Endothelial cell of umbilical vein (primary cell): ENCODE measurements at places on chromosomes 1 and 21. TPM values are rescaled to one million over a fixed set of nuclear protein-coding genes. Genes with fewer than 3 reads are reported as not detected.

DNA sequence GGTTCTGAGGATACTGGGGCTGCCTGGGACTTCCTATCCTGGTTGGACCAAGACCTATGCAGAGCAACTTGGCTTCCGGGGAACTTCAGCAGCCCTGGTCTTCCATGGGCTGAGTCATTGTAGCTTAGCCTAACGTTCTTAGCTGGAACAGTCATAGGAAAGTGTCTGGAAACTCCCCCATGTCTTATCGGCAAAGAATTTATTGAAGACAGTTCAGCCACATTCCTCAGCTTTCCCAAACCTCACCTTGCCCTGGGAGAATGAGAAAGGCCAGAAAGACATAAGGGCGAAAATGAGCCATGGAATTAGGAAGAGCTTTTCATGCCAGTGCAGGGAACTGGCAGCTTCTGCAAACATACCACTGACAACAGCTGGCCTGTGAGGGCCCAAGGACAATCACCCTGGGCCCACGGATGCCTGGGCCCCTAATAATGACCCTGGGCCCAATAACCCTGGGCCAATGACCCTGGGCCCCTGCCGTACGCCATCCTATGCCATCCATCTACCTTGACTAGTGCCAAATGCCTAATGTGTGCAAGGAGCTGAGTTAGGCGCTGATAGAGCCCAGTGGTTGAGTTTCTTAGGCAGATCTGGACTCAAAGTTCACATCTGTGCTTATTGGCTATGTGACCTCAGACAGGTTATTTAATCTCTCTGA is 114.4 kb upstream of the GADD45A start:
- H3K4me1 ChIP-seq, result peaks cover 5% of the 10 kb centered on the region
- no peak overlapping the region for H3K4me3 ChIP-seq
- DNase-seq, result peak; percentile 50

GJA8 gene
- not detected in 2 replicates for polyA plus RNA-seq

HEYL gene
- polyA plus RNA-seq, result not detected in 2 replicates

DNA sequence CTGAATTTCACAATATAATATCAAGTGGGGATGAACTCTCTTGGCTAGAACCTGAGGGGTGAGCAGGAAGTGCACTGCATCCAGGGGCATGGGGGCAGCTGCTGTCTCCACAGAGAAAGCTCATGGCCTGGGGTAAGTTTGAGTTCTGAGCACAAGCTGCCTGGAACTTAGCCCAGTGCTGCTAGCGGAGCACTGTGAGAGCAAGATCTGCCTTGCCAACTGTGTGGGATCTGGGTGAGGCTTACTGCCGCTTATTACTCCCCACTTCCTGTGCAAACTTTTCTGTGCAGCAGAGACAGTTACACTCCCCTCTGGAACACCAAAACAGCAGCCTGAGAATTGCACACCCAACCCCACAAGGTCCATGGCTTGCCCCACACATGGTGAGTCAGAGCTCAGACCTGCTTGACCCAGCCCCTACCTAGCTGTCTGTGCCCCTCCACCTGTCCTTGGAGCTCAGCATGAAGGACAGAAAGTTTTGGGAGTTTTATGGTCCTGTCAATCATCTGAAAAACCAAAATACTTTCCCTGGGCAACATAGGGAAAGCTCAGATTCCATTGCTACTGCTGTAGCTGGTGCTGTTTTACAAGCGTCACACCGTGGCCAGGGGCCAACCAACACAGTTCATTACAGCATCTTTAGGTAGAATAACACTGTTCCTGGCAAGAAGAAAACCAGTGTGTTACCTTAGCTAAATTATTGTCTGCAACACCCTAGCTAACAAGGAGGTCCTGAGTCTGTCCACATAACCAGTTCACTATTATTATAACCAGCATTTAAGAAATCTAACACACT is 762.1 kb upstream of the NEGR1 start:
- H3K36me3 ChIP-seq, result no peaks in the 10 kb centered on the region
- no peaks in the 10 kb centered on the region for H3K4me1 ChIP-seq
- no peak overlapping the region for H3K4me3 ChIP-seq
- DNase-seq, result no peak
- no peak overlapping the region for H3K27ac ChIP-seq

SPRR2G gene
- not detected in 2 replicates for polyA plus RNA-seq

GON4L gene
- 29.5 and 30.5 TPM in 2 replicates for polyA plus RNA-seq

WNT3A gene
- not detected in 2 replicates for polyA plus RNA-seq

ALX3 gene
- not detected in 2 replicates for polyA plus RNA-seq

DDR2 gene
- polyA plus RNA-seq, result 20.0 and 27.8 TPM in 2 replicates

- H3K4me3 ChIP-seq, result no peak overlapping the region
- no peaks in the 10 kb centered on the region for H3K4me1 ChIP-seq
- no peaks in the 10 kb centered on the region for H3K27me3 ChIP-seq
- no peak for DNase-seq
Measured at GRCh38 chr1:235423214-235423652, 56.0 kb downstream of the TBCE start.

DNA sequence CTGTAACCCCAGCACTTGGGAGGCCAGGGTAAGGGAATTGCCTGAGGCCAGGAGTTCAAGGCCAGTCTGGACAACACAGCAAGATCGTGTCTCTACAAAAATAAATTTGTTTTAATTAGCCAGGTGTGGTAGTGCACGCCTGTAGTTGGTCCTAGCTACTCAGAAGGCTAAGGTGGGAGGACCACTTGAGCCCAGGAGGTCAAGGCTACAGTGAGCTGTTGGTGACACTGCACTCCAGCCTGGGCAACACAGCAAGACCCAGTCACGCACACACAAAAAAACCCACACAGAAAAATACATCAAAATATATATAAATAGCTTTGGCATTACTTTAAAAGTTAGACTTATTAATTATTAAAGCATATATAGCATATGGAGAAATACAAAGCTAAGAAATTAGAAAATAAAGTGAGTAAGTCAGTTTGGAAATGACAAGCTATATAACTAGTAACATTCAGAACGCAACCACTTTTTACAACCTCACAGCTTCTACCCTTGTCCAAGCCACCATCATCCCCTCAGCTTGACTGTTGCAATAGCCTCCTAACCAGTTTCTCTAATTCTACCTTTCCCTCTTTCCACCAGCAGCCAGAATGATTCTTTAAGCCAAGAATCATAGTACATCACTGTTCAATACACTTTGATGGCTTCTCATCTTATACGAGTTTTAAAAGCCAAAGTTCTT is 14.5 kb downstream of the PIK3R3 start:
- H3K4me3 ChIP-seq, result no peak overlapping the region
- H3K27ac ChIP-seq, result no peak overlapping the region
- H3K4me1 ChIP-seq, result no peaks in the 10 kb centered on the region
- no peak for DNase-seq

GRCh38 chr1:209207701-209208286 is 375.7 kb upstream of the CAMK1G start:
- H3K36me3 ChIP-seq, result no peaks in the 10 kb centered on the region
- H3K27me3 ChIP-seq, result peaks cover 23% of the 10 kb centered on the region
- H3K4me3 ChIP-seq, result no peak overlapping the region
- H3K4me1 ChIP-seq, result no peaks in the 10 kb centered on the region
- DNase-seq, result peak; percentile 73

DNA sequence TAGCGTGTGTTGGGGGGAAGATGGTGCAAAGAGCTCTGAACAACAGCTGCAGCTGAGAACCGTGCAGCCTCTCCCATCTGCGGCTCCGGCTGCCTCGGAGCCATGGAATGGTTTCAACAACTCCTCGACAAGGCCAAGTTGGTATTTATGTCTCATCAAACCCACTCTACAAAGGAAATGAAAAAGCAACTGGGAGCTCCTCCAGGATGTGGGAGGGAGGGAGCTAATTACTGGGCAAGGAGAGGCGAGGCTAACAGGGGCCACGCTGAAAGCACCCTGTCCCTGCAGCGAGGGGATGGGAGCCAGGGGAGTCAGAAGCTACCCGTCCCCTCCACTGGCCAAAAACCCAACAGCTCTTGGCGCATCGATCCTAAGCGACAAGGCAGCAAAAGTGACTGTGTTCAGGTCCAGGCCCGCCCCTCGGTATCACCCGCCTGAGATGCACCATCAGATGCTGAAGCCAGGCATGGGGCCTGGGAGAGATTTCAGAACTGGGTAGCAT is 63.1 kb downstream of the ACOT7 start:
- peaks cover 2% of the 10 kb centered on the region for H3K36me3 ChIP-seq
- H3K27ac ChIP-seq, result no peak overlapping the region
- no peak for DNase-seq
- H3K27me3 ChIP-seq, result no peaks in the 10 kb centered on the region

SSU72 gene
- 78.2 and 85.9 TPM in 2 replicates for polyA plus RNA-seq

DNA sequence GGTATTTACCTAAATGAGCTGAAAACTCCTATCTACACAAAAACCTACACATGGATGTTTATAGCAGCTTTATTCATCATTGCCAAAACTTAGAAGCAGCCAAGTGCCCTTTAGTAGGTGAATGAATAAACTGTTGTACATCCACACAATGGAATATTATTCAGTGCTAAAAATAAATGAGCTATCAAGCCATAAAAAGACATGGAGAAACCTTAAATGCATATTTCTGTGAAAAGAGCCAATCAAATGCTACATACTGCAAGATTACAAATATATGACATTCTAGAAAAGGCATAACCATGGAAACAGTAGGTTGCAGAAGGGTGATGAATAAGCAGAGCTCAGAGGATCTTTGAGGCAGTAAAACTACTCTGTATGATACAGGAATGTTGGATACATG is 23.3 kb downstream of the ABCB10 start:
- H3K4me3 ChIP-seq, result no peak overlapping the region
- H3K4me1 ChIP-seq, result no peaks in the 10 kb centered on the region
- no peak overlapping the region for H3K27ac ChIP-seq
- H3K36me3 ChIP-seq, result peaks cover 9% of the 10 kb centered on the region
- H3K27me3 ChIP-seq, result no peaks in the 10 kb centered on the region
- DNase-seq, result no peak

SMCP gene
- not detected in 2 replicates for polyA plus RNA-seq

GRCh38 chr1:46503421-46503820 is 13.8 kb downstream of the DMBX1 start:
- H3K36me3 ChIP-seq, result no peaks in the 10 kb centered on the region
- no peak overlapping the region for H3K27ac ChIP-seq
- no peak overlapping the region for H3K4me3 ChIP-seq
- DNase-seq, result no peak
- peaks cover 20% of the 10 kb centered on the region for H3K27me3 ChIP-seq

DNA sequence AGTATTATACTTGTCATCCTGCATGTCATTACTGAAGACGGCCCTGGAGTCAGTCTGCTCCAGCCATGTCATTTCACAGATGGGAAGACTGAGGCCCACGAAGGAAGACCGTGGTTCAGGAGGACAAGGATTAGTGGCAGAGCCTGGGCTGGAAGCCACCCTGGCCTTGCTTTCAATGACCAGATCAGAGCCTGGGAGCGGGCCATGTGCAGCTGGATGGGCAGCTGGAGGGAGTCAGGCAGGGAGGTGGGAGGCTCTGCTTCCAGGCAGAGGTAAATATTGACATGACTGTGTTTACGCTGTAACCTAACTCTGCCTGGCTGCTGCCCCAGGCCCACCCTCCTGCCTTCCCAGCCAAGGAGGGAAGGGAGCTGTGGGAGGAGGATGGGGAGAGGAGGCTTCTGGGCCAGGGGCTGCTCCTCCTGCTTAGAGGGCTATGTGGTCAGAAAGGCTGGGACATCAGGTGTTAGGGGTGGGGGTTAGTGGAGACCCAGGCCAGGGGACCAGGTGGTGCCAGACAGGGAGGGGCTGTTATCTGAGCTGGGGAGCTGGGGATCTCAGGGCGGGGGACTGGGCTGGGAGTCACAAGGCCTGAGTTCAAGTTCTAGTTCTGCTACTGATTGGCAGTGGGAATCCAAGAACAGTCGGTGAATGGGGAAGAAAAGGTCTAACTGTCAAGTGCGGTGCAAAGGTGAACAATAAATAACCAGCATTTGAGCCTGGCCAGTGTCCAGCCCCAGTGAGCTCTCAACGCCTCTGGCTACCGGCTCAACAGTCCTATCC is 48.5 kb upstream of the ECE1 start:
- no peak overlapping the region for H3K4me3 ChIP-seq
- H3K27ac ChIP-seq, result peak overlapping the region; percentile 75
- H3K4me1 ChIP-seq, result peaks cover 83% of the 10 kb centered on the region
- peak; percentile 80 for DNase-seq
- H3K36me3 ChIP-seq, result no peaks in the 10 kb centered on the region
- H3K27me3 ChIP-seq, result no peaks in the 10 kb centered on the region
